ENCODE measurements at places on chromosomes 16 and 17.
A peak's percentile ranks its signal among the peaks of the same experiment; 100 is the strongest.

DNA sequence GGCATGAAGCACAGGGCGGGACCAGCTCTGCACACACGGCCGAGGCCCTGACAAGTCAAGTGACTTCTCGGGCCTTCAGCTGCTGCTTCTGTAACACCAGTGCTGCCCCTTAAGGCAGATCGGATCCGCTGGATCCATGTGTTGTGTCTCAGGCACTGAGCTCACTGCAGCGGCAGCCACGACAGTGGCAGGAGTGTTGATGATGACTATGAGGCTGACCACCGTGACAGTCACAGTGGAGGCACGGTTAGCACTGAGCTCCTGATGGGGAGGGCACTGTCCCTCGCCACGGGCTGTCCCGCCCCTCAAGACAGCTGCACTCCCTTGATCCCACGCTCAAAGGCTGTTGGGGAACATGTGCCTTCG, 29.4 kb downstream of the PEMT start:
- DNase-seq, result no peak

DNA sequence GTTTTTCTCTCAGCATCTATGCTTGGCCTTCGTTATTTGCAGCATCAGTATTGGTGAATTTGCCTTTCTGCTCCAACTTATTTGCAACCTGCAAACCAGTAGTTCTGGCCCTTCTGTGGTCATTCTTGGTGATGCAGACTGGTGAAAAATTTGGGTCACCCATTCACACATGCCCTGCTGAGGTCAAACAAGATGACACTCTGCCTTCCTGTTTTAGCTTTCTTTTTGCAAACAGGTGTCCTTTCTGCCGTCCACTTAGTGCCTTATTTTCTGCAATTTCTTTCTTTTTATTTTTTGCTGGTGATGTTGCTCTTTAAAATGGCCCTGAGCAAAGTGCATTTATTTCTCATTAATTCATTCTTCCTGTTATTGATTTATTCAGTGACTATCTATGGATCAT, 31.3 kb downstream of the PLCG2 start:
- DNase-seq, result no peak

- no peak for DNase-seq
Observed at GRCh38 chr17:45305530-45306087, 11.2 kb downstream of the MAP3K14 start.

GRCh38 chr17:56313201-56313600, 159.9 kb downstream of the ANKFN1 start:
- no peak for DNase-seq

DNA sequence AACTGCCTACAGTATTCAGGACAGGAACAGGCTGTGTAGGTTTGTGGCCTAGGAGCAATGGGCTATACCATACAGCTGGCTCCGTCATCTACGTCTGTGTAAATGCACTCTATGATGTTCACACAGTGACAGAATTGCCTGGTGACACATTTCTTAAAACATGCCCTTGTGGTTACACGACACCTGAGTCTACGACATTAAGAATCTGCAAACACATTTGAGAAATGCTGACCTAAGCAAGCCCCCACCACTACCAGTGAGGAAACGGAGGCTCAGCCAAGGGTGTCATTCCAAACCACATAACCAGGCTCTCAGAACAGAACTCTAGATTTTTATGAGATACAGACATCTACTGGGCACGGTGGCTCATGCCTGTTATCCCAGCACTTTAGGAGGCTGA, 23.5 kb downstream of the USP36 start:
- DNase-seq, result peak; percentile 29

GRCh38 chr16:2147981-2148671, at the start of gene RAB26:
Gene RAB26 (plus strand): TSS chr16:2148625. CDS start chr16:2148784, 159 bp downstream.
- peak; percentile 28 for DNase-seq

- DNase-seq, result no peak
Observed at GRCh38 chr16:79388396-79388795, 212.1 kb downstream of the MAF start.

- DNase-seq, result no peak
Observed at GRCh38 chr17:79341222-79341780, 266.7 kb downstream of the ENGASE start.

- no peak for DNase-seq
Observed at GRCh38 chr16:70701596-70701995, 15.7 kb upstream of the MTSS2 start.

DNA sequence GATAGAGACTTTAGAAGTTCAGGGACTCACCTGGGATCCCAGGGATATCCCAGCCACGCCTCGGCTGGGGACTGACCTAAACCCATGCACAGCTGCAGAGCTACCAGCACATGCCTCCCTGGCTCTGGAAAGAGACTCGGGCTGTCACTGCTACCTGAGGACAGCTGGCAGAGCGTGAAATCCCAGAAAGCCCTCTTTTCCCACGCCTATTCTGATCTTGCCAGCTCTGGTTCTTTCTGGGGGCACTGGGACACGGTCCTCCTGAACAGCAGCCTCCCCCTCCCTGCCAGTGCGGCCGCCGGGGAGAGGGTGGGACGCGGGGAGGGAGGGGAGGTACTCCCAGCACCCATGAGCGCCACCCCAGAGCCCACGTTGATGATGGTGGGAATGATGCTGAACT, 10.8 kb downstream of the P2RX5 start:
- no peak for DNase-seq

DNA sequence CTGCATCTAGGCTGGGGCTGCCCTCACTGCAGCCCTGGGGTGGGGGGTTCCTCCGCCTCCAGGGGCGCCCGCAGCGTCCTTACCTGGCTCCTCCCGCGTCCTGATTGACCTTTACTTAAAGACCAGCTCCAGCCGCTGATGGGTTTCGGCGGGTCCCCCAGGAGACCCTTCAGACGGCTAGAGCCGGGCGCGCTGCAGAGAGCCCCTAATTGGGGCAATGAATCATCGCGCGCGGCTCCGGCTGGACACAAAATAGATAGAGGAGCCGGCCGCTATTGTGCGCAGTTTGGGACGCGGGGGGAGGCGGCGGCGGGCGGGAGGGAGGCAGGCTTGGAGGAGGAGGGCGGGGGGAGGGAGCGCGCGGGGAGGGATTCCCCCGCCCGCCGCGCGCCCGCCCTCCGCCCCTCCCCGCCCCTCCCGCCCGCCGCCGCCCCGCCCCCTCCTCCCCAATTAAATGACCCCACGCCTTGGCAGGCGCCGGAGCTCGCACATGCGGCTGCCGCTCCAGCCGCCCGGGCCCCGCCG, 56.5 kb upstream of the CIBAR2 start:
- DNase-seq, result no peak

GRCh38 chr17:19388791-19389785, 2.1 kb upstream of the MFAP4 start:
- DNase-seq, result no peak

DNA sequence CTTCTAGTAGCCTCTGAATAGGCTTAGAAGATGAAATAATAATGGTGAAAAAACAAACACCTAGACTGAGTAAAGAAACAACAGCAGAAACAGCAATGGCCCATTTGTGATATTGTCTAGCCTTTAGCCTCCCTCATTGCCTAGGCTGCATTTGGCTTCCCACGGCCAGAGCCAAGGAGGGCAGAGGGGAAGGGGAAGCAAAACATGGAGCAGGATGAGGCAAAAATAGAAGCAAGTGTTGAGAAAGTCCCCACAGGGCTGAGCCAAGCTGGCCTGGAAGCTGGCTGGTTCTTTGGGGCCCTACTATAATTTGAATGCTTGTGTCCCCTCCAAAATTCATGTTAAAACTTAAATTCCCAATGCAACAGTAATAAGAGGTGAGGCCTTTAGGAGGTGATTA, 60.2 kb upstream of the KSR1 start:
- no peak for DNase-seq

- DNase-seq, result no peak
Observed at GRCh38 chr16:74795104-74795503, 20.5 kb upstream of the FA2H start.

GRCh38 chr16:56344518-56345405, 80.6 kb downstream of the AMFR start:
- DNase-seq, result no peak

DNA sequence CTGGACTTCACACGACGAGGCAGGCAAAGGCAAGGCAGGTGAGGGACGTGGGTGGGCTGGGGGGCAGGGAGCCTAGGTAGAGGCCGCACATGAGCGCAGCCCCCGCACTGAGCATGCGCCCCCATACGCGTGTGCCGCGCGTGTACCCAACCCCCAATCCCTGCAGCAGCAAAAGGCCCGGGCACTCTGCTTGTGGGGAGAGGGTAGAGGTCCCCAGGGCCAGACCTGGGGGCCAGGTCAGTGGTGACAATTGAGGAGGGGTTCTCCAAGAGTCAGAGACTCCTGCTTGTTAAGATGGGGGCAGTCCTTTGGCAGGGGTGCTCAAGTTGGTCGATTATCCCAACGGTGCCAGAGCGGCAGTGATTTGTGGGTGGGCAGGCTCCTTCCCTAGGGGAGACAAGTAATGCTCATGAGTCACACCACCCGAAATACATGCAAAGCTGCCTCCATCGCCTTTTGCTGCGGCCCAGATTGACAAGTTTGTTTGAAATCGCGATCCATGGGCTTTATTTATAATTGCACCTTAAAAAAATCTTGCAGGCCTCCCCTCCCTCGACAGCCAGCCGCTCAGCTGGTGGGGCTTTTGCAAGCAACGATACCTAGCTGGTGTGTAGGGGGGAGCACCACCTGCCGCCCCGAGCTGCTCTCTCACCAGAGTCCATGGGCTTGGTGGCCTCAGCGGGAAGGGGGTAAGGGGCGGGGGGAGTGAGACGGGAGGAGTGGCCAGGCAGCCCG, 1.1 kb upstream of the GIT1 start:
- no peak for DNase-seq

GRCh38 chr17:37322826-37323561, 52.8 kb upstream of the C17orf78 start:
- DNase-seq, result no peak

DNA sequence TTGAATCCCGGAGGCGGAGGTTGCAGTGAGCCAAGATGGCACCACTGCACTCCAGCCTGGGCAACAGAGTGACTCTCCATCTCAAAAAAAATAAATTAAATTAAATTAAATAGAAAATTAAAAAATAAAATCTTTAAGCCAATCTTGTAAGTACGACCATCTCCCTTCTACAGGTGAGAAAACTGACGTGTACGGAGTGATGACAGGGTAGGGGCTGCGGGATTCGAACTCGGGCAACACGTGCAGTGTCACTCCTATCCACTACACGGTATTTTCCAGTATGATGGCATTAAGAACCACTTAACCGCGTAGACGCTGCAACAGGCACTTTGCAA, 762 bp downstream of the WDR59 start:
- DNase-seq, result no peak

GRCh38 chr17:15955793-15956541, 11.0 kb downstream of the ADORA2B start:
- no peak for DNase-seq

- no peak for DNase-seq
Observed at GRCh38 chr17:80363518-80364090, 51.4 kb upstream of the ENDOV start.

DNA sequence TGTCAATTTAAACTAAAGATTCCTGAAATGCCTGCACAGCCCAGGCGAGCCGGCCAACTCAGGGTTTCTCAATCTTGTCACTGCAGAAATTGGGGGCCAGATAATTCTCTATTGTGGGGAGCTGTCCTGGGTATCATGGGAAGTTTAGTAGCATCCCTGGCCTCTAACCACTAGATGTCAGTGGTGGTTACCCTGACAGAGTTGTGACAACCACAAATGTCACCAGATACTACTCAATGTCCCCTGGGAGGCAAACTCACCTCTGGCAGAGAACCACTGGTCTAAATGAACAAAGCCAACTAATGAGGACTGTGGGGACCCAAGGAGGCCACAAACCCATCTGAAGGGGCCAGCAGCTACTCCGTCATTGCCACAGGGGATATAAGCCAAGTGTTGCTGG, 90.9 kb downstream of the MYH11 start:
- no peak for DNase-seq

DNA sequence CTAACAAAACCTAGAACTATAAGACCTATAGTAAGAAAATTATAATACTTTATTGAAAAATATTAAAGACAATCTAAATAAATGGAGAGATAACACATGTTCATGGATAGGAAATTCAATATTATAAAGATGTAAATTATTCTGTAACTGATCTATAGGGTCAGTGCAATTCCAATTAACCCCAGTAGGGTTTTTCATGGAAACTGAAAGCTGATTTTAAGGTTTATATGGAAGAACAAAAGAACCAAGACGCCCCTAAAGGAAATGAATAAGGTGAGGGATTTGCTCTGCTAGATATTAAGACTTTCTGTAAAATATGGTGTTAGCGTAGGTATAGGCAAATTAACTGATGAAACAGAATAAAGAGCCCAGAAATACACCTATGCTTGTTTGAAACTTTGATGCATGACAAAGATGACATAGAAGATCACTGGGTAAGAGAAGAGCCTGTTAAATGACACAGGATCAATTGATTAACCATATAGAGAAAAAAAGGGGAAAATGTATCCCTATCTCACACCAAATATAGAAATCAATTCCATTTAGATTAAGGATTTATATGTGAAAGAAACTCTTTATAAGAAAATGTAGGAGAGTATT, 3.0 kb downstream of the ICAM2 start:
- DNase-seq, result no peak

- no peak for DNase-seq
Observed at GRCh38 chr16:11384956-11385586, 39.8 kb downstream of the RMI2 start.

GRCh38 chr16:89074803-89075688, 18.6 kb upstream of the ACSF3 start:
- no peak for DNase-seq

DNA sequence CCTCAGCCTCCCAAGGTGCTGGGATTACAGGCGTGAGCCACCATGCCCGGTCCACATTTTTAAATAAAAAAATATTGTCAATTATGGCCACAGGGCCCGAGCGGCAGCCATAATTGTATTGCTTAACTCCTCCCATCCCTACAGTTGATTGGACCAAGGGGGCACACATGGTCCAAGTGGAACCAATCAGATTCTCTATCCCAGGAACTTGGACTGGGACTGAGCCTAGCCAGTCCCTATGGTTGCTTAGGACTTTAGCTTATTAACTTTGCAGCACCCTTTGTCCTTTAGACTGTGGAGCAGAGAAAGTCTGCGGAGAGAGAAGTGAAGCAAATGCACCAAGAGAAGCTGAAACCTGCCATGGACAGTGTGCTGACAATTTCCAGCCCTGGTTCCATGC, 5.5 kb upstream of the RDM1 start:
- DNase-seq, result no peak

- DNase-seq, result no peak
Observed at GRCh38 chr16:71526111-71526631, at the start of gene CHST4. Gene CHST4 (plus strand): TSS chr16:71526426. CDS start chr16:71536678, 10,252 bp downstream.
